ENCODE measurements at places on chromosomes 6 and 20.

- DNase-seq = no peak
Measured at GRCh38 chr6:155455766-155456165, at the start of gene NOX3. TSS of gene NOX3 (minus strand) at chr6:155455839. CDS start at chr6:155455800, 39 bp downstream.

DNA sequence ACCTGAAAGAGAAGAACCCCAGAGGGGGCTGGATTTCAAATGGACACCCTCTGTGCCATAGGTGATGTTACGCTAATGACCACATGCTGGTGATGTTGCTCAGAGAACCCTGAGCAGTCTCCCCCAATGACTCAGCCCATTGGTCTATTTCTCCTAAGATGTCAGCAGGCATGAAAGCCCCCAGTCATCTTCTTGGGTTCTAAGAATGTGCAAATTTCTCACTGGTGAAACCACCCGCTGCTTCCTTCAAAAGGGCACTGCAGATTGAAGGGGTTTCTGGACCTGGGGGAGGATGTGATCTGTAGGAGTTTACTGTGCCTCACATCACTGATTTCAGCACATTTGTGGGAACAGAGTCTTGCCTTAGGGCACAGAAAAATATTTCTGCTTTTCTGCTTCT is 298.4 kb upstream of the MOCS1 start:
- DNase-seq = no peak

- no peak for DNase-seq
Measured at GRCh38 chr6:53104916-53105315, 39.7 kb downstream of the FBXO9 start.

- DNase-seq = no peak
Measured at GRCh38 chr6:5670811-5671561, 335.7 kb downstream of the NRN1 start.

DNA sequence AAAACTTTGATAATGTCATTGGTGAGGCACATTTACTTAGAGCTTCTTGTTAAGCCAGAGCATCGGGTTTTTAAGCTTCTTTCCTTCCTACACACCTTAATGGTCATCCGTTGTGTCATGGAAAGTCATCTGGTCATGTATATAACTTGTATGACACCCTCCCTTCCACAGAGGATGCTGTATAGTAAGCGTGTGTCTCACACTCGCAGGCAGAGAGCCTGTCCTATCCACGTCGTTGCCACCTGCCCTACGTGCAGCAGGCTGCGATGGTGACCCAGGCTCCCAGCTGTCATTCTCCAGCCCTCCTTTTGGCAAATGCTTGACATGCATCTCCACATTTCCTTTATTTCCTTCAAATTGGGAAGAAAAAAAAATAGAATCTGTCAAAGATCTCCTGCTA is 85.6 kb downstream of the MYB start:
- no peak for DNase-seq

- DNase-seq = no peak
Measured at GRCh38 chr6:141467041-141467440, 665.7 kb upstream of the GJE1 start.

DNA sequence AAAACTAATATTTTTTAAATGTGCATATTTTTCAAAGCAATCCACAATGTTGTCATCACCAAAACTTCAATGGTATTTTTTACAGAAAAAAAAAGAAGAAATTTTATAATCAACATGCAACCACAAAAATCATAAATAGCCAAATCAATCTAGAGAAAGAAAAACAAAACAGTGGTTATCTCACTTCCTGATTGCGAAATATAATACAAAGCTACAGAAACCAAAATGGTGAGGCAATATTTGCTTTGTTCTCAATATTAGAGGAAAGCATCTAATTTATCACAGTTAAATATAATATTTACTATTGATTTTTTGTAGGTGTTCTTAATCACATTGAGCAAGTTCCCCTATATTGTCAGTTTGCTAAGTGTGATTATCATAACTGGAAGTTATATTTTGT is 720.7 kb upstream of the ADGRB3 start:
- DNase-seq = no peak

DNA sequence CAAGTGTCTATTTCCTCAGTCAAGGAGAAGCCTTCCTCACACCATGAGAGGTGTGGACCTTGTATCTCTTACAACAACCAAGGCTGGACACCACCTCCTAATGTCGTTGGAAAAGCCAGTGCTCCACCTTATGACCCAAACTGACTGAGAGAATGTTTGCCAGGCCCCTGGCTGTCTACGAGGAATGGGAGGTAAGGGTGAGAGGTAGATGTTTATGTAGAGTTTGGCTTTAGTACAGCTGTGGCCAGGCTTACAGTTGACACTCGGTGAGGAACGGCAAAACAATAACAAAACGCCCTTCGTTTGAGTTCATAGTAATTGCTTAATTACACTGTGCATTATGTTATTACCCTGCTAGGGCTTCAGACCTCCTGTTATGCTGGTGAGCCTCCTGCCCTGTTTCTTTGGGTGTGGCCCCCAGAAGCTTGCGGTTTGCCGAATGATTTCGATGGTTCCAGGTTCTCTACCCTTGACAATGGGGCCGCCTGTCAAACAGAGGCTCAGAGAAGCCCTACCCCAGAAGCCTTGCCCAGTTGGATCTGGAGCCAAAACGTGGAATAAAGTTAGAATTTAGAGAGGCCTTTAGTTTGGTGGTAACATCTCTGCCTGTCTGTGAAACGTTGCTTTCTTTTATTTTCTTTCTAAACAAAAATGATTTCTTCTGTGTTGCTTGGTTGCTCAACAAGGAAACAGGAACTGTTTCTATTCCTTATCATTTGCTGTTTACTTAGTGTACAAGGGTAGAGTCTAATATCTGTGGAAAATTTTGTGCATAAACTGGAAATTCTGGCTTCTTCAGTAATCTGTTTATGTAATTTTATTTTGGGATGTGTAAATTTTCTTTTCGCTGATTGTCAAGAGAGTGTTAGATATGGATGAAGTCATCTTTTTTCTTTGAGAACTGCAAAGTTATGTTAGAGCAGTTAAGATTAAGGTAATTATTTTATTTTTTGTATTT is 60.4 kb upstream of the FOXQ1 start:
- no peak for DNase-seq
